ENCODE measurements at places on chromosomes 6 and 20. TPM values are rescaled to one million over a fixed set of nuclear protein-coding genes. Genes with fewer than 3 reads are reported as not detected.

GRCh38 chr6:52417675-52418111, 2.4 kb upstream of the EFHC1 start:
- H3K27ac ChIP-seq: peak overlapping the region; percentile 82
- H3K4me1 ChIP-seq: peaks cover 27% of the 10 kb centered on the region
- H3K27me3 ChIP-seq: no peaks in the 10 kb centered on the region
- peak; percentile 84 for DNase-seq
- no peaks in the 10 kb centered on the region for H3K36me3 ChIP-seq

GRCh38 chr6:148218542-148219258, 123.9 kb upstream of the SASH1 start:
- no peaks in the 10 kb centered on the region for H3K27me3 ChIP-seq
- H3K4me1 ChIP-seq: peaks cover 14% of the 10 kb centered on the region
- no peaks in the 10 kb centered on the region for H3K36me3 ChIP-seq
- no peak for DNase-seq
- H3K27ac ChIP-seq: no peak overlapping the region

DNA sequence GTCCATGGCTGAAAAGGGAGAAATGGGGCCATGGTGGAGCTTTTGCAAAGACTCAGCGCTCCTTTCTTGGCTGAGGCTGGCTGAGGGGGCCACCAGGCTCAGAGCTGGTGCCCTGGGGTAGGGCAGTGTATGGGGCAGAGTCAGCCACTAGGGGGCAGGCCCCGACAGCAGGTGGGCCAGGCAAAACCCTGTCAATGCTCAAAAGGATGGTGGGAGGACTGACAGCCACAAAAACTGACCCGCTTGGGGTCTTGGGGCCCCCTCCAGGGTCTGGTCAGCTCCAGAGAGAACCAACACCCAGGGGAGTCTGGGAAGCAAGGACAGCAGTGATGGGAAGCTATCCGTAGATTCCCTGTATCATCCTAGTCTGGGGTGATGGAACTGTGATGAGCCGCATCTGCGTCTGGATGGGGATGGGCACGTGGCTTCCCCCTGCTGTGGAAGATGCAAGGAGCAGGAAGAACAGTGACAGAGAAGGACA, 306.9 kb downstream of the DHX35 start:
- H3K4me1 ChIP-seq: no peaks in the 10 kb centered on the region
- H3K4me3 ChIP-seq: no peak overlapping the region
- no peak for DNase-seq
- no peak overlapping the region for H3K27ac ChIP-seq
- H3K36me3 ChIP-seq: no peaks in the 10 kb centered on the region

GRCh38 chr20:9114709-9115108, 45.8 kb downstream of the PLCB4 start:
- no peak overlapping the region for H3K4me3 ChIP-seq
- no peak for DNase-seq
- H3K36me3 ChIP-seq: no peaks in the 10 kb centered on the region
- H3K4me1 ChIP-seq: no peaks in the 10 kb centered on the region
- no peak overlapping the region for H3K27ac ChIP-seq

Gene ENPP3
- total RNA-seq: 0.19 TPM

DNA sequence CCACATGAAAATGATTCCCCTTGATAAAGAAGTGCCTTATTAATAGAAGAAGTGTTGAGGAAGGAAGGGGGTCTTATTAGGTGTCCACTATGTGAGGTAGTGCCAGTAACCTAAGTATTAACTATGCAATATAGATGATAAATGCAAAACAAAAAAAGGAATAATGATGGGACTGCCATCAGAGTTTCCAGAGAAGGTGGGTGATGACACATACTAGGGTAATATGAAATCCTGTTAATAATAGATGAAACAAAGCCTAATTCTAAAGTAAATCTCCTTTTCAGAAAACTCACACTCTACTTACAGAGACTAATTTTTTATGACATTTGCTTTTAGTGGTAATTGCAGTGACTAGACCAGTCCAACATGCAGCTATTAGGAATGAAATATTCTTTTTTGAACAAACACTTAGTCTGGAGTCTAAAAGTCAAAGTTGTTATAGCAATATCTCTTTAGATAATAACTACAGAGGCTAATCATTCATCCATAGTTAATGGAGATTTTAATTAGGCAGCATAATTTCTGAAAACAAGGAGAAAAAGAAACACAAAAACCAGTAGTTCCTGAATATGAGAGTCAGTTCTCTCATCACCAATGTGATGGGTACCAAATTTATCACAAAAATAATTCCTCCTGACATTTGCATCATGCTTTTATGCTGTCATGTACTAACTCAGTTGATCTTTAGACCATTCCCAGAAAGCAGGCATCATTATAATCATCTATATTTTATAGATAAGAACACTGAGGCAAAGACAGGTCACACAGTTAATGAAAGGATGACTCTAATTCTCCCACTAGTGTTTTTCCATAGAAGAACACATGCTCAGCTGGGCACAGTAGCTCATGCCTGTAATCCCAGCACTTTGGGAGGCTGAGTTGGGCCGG, 208.8 kb upstream of the ARG1 start:
- H3K4me3 ChIP-seq: no peak overlapping the region
- H3K4me1 ChIP-seq: no peaks in the 10 kb centered on the region
- H3K27me3 ChIP-seq: no peaks in the 10 kb centered on the region
- no peak overlapping the region for H3K27ac ChIP-seq
- H3K36me3 ChIP-seq: no peaks in the 10 kb centered on the region

Gene YWHAB
- total RNA-seq: 228 TPM

DNA sequence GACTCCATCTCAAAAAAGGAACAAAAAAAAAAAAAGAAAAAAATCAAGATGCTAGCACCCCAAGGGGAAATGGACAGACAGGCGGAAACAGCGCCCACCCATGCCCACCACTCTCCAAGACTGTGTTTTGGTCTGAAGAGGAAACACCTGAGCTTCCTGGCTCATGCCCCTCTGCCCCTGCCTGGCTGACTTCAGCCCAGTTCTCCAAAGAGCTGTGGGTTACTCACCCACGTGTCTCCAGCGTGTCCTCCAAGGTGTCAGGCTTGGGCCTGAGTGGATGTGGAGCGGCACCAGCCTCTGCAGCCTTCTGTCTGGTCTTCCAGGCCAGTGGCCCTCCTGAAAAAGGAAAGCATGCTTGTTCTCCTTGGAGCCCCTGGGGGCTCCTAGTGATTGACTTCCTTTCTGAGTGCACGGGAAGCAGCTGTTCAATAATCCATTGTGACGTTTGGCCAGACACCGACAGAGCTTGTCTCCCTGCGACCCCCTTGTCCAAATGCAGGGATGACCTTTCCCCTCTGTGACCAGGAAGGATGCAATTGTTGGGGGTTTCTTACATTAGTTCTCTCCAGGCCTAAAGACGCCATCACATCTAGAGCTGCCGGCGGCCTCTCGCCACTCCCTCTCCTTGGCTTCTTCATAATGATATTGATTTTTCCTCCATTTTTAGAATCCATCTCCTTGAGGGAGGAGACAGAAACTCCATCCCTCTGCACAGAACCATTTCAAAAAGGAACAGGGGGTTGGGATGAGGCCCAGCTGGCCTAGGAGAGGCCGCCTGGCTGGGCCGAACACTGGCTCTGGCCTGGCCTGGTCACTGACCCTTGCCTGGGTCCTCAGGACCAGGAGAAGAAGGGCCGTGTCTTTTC, 58.4 kb downstream of the ADNP start:
- no peaks in the 10 kb centered on the region for H3K27me3 ChIP-seq
- no peak for DNase-seq

DNA sequence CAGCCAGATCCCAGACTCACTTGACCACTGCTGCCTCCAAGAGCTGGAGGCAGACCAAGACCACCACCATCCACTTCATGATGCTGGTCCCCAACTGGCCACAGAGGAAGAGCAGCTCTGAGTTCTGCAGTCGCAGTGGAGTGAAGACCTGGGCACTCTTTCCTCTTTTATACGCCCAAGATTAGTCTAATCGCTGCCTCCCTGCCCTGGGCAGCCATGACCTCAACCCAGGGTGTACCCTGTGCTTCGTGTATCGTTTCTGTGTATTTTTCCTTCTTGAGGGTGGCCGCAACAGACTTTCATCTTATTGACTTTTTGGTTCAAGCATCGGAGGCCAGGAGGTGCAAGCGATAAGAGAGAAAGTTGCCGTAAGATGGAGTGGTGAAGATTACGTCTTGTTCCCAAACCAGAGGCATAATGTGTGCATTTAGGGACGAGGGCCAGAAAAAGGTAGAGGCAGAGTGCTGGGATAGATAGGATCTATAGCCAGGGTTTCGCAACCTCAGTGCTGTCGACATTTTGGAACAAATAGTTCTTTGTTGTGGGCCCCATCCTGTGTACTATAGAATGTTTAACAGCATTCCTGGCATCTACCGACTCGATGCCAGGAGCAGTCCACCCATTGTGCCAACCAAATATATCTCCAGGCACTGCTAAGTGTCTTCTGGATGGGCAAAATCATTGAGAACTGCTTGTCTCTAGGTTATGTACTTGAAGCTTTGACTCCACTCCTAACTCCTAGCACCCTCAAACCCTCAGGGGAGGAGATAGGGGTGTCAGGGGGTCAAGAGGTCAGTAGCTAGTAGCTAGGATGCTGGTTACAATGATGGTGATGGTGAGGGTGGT, at the start of gene PGC:
Gene PGC, minus strand, starts transcription at position 142 of the 846 bp plus-strand sequence. Its CDS starts 63 bp downstream, at position 79.
- DNase-seq: no peak
- H3K36me3 ChIP-seq: no peaks in the 10 kb centered on the region
- H3K4me3 ChIP-seq: no peak within 1 kb of the TSS
- H3K27me3 ChIP-seq: peaks cover 6% of the 10 kb centered on the region

DNA sequence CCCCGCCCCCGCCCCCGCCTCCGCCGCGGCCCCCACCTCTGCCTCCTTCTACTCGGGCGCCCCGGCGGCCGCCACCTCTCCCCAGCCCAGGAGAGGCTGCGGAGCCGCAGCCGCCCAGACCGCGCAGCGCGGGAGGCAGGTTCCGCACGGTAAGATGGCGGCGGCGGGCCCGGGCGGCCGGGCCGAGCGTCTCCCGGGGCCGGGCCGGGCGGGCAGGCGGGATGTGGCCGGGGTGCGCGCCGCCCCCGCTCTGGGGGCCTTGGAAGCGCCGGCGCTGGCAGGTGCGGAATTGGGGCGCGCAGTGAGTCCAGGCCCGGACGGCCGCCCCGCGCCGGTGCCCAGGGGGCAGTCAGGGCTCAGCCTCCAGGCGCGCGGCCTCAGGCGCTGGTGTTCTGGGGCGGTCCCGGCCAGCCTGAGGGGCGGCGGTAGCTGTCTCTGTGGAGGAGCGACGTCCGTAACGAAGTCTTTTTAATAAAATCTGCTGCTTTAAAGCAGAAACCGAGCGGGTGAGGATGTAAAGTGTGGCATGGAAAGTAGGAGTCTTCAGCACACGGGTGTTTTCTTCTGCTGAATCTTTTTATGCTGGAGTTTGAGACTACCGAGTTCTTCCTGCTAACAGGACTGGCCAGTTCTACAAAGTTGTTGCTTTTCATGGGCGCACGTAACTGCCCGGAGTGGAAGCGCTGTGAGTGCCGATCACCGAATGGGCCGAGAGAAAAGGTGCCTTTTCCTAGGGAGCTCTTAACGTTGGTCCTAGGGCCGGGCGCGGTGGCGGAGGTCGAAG, at the start of gene GID8:
Gene GID8, plus strand, starts transcription at position 43 of the 784 bp plus-strand sequence. CDS start 3,356 bp downstream, outside the sequence.
- peaks cover 13% of the 10 kb centered on the region for H3K4me1 ChIP-seq
- peak within 1 kb of the TSS; percentile 98 for H3K27ac ChIP-seq
- no peaks in the 10 kb centered on the region for H3K27me3 ChIP-seq
- DNase-seq: peak; percentile 30
- H3K4me3 ChIP-seq: peak within 1 kb of the TSS; percentile 87
- H3K36me3 ChIP-seq: peaks cover 8% of the 10 kb centered on the region

Gene NFATC2
- total RNA-seq: 3.9 TPM

GRCh38 chr6:137630666-137631065, 136.5 kb upstream of the OLIG3 start:
- H3K4me3 ChIP-seq: no peak overlapping the region
- no peaks in the 10 kb centered on the region for H3K36me3 ChIP-seq
- no peak overlapping the region for H3K27ac ChIP-seq
- H3K27me3 ChIP-seq: no peaks in the 10 kb centered on the region

Gene HLA-DQB2
- not detected for total RNA-seq

Gene SLC22A16
- total RNA-seq: not detected

Gene MUC22
- total RNA-seq: 0.05 TPM

DNA sequence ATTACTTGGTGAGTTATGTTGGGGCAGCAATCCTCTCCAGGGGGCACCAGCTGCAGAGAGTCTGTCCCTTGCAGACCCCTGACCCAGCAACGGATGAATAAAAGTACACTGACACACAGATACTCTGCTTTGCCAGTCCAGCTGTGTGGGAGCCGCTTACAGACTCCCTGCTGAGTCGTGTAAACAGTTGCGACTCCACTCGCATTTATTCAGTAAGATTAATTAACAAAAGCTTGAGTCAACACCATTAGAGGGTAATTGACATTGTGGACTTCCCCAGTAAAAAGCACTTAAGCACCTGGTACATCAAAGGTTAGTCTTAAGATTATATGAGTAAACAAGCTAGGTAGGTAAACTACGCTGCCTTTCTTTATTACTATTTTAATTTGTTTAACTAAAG, 92.0 kb upstream of the TMEM181 start:
- H3K4me1 ChIP-seq: no peaks in the 10 kb centered on the region
- no peaks in the 10 kb centered on the region for H3K27me3 ChIP-seq
- no peak overlapping the region for H3K27ac ChIP-seq
- no peak overlapping the region for H3K4me3 ChIP-seq
- H3K36me3 ChIP-seq: peaks cover 6% of the 10 kb centered on the region

GRCh38 chr6:27247133-27247836, at the start of gene PRSS16:
Gene PRSS16, plus strand, starts transcription at chr6:27247701. Its CDS starts 37 bp downstream, at chr6:27247738.
- no peaks in the 10 kb centered on the region for H3K36me3 ChIP-seq
- no peaks in the 10 kb centered on the region for H3K4me1 ChIP-seq
- no peak within 1 kb of the TSS for H3K4me3 ChIP-seq
- DNase-seq: no peak
- H3K27ac ChIP-seq: no peak within 1 kb of the TSS

Gene EXOC2
- total RNA-seq: 49.7 TPM

- H3K27ac ChIP-seq: no peak overlapping the region
- DNase-seq: peak; percentile 14
- H3K36me3 ChIP-seq: no peaks in the 10 kb centered on the region
- H3K4me1 ChIP-seq: peaks cover 6% of the 10 kb centered on the region
- peaks cover 36% of the 10 kb centered on the region for H3K27me3 ChIP-seq
Measured at GRCh38 chr20:46206025-46206424, 87.9 kb downstream of the CD40 start.

Gene CLPSL2
- total RNA-seq: not detected

Gene IL17F
- total RNA-seq: not detected

Gene ADGRF1
- 0.05 TPM for total RNA-seq

- H3K4me1 ChIP-seq: no peaks in the 10 kb centered on the region
- H3K36me3 ChIP-seq: no peaks in the 10 kb centered on the region
- no peak overlapping the region for H3K27ac ChIP-seq
- no peak overlapping the region for H3K4me3 ChIP-seq
Measured at GRCh38 chr6:76852776-76853175, 610.5 kb downstream of the HTR1B start.

Gene RAD21L1
- 0.34 TPM for total RNA-seq

Gene CGA
- 2.0 TPM for total RNA-seq

DNA sequence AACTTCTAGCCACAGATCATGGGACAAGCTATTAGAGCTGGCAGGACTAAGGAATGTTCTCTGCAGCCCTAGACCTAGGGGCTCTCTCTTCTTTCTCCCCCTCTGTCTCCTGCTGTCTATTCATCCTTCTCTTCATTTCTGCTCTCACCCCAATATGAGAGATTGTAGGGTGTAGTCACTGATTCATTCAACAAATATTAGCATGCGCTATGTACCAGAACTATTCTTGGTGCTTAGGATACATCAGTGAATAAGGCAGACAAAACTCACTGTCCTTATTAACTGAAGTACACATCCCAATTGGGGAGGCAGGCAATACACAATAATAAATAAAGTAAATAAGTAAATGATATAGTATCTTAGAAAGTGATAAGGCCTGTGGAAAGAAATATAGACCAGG, 14.7 kb upstream of the SIRPB2 start:
- H3K27me3 ChIP-seq: peaks cover 13% of the 10 kb centered on the region
- H3K36me3 ChIP-seq: no peaks in the 10 kb centered on the region
- DNase-seq: no peak
- H3K4me1 ChIP-seq: no peaks in the 10 kb centered on the region
- no peak overlapping the region for H3K4me3 ChIP-seq
- no peak overlapping the region for H3K27ac ChIP-seq

Gene BPIFA2
- not detected for total RNA-seq

Measured in astrocyte (in vitro differentiated cells and primary cell).